Stimulated activated CD4-positive, alpha-beta T cell treated with anti-CD3 and anti-CD28 coated beads, Interleukin-1b, Interleukin-23, amount 100 ng/mL, for 24 hours (primary cell): ENCODE measurements at places on chromosomes 6 and 20.

DNA sequence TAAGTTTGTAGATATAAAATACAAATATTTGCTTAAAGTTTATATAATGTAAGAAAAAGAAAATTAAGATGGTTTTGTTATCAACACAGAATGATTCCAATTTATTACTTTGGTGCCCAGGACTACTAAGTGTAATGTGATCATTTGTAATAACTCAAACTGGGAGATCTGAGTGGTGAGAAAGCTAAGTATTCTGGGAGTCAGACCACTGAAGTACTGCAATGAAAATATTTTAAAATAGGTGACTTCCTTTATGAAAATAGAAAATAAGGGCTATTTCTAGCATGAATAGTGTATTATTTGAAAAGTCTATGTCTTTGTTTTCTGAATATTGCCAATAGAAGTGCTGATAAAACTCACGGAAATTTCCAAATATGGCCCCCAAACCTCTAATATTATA, 305.6 kb upstream of the MAN1A1 start:
- no peak for DNase-seq

GRCh38 chr6:151008425-151008824, 142.9 kb downstream of the MTHFD1L start:
- no peak for DNase-seq

DNA sequence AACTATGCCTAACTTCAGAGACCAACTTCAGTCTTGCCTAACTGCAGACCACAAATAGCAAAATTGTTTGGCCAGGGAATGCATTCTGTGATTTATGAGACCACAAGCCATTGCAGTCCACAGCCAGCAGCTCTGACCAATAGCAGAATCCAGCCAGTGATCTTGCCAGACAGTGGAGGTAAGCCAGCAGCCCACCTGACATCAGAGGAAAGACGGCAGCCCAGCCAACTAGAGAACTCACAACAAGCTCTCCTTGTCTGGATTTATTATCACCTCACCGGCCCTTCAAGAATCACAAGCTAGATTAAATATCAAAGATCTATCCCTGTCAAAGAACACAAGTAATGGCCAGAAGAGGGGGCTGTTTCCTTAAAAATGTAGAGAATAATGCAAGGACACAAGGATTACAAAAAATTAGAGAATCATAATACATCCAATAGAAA, 66.5 kb upstream of the SLC35F1 start:
- DNase-seq: no peak

DNA sequence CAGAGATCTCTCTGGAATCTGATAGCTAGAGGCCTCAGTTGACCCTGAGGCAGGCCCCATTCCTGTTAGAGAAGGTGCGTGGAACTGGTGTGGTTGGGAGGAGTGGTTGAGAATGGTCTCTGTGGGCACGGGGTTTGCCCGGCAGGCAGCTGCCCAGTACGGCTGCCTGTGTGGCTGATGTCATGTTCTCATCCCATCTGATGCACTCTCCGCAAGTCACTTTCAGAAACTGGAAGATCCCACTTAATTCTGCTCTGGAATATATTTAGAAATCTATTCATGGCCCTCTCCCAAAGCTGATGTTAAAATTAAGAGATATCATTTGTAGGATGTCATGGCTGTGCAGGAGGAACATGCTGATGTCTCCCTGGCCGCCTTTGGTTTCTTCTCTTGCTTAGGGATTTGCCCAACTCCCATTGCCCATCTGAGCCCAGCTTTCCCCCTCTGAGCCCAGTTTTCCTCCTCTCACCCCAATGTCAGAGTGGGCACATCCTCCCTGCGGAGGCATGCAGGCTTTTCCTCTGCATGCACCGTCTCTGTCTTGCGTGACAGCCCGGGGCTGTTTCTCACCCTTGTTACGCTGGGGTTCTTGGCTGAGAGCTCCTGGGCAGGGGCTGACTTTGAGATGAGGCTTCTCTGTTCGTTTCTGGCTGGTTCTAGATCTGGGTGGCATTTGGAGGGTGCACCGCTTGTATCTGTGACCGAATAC, 21.0 kb downstream of the PHACTR3 start:
- no peak for DNase-seq

DNA sequence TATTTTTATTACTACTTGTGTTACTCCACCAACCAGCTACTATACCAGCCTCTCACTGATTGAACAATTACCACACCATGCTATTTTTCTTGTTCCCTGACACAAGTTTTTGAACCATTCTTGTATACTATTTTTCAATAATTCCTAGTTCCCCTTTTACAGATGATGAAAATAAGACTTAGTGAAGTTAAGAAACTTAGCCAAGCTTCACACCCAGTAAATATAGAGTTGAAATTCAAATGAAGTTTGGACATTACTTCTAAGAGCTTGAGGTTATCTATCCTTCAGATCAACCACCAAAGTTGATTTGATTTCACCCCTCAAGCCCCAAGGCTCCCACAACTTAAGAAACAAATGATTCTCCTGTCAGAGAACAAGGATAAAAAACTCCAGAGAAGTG, 13.1 kb upstream of the BCAS1 start:
- no peak for DNase-seq

GRCh38 chr6:28742668-28743270, 181.0 kb downstream of the TRIM27 start:
- peak; percentile 29 for DNase-seq

DNA sequence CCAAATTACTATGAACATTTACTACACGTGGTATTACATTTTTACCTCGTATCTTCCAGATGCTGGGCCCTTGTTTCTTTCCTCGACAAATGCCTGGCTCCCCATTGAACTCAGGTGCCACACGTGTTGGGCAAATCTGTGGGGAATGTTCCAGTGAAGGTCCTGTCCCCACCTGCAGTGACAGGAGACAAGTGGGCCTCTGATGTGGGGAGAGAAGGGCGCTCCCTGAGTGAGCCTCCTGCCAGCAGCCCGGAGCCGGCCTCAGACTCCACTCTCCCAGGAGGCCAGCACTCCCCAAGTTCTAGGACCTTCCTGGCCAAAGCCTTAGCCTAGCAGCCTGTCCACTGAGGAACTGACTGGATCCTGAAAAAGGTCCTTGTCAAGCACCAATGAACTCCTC, 21.7 kb upstream of the SCML4 start:
- DNase-seq: no peak

GRCh38 chr6:123655521-123656306, 19.0 kb upstream of the TRDN start:
- no peak for DNase-seq

GRCh38 chr20:47591231-47591630, 89.5 kb downstream of the NCOA3 start:
- DNase-seq: no peak

DNA sequence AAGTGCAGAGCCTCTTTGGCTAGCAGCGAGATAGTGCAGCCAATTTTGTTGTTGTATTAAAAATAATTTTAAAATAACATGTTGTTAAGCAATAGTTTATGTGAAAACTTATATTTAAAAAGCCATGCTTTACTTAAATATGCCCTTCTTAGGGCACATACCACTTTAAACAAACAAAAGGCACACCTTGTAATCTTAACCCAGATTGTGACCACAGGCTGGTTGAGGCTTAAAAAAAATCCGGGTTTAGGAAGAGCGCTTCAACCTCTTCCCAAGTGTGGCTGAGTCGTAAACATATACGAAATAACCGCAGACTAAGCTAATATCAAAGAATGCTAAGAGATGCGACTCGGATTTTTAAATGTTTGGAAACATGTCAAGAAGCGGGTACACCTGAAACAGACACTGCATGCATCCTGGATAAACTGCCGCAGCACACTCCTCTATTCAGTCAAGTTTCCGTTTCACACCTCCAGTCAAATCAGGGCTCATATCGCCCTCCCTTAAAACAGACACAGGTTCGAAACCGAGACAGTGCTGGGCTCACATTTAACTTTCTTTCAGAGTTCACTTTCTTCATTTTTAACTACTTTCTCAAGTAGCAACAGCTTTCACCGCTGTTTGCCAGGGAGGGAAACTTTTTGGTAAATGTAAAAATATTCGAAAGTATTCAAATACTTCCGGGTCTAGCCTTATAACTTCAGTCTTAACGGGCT, 1.5 kb downstream of the DEK start:
- no peak for DNase-seq

GRCh38 chr6:48048451-48049146, 62.4 kb downstream of the PTCHD4 start:
- no peak for DNase-seq

- DNase-seq: no peak
Measured at GRCh38 chr6:139757784-139758183, 383.3 kb upstream of the CITED2 start.

DNA sequence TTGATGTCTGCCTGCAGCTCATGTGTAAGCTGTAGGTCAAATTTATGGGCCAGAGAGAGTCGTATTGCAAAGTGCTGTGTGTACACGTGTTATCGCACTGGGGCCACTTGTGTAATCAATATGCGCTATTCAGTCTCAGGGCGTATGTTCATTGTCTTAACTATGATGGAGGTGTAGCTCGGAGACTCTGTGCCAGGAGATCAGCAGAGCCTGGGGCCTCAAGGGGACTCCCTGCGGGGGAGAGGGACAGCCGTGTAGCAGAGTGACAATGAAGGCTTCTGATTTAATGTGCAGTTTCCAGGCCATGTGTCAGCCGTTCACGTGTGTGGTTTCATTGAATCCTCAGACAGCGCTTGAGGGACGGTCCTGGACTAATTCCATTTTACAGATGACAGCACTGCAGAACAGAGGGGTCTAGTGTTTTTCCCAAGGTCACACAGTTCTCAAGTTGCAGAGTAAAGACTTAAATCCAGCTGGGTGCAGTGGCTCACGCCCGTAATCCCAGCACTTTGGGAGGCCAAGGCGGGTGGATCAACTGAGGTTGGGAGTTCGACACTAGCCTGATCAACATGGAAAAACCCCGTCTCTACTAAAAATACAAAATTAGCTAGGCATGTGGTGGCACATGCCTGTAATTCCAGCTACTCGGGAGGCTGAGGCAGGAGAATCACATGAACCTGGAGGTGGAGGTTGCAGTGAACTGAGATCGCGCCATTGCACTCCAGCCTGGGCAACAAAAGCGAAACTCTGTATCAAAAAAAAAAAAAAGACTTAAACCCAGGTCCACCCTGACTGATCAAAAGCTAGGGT, 242.5 kb downstream of the PREX1 start:
- no peak for DNase-seq

DNA sequence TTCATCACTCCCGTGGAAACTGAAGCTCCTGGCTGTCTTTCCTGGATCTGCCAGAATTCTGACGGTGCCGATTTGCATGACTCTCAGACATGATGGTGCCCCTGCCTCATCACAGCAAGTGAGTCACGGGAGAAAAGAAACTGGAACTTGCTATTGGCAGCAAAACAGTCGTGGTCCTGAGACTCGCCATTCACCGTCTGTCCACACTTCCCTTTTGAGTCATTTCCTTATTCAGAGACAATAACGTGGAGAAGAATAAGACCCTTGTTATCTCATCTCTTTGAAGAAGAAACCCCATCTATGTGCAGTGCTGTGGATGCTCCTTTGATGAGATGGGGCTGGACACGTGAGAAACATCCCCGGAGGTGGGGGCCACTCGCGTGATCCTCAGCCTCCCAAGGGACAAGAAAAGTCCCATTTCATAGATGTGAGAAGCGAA, 4.2 kb downstream of the GPR31 start:
- DNase-seq: no peak

- no peak for DNase-seq
Measured at GRCh38 chr20:34316196-34316814, 13.2 kb upstream of the AHCY start.

- no peak for DNase-seq
Measured at GRCh38 chr20:7496394-7496991, 443.8 kb downstream of the HAO1 start.

- no peak for DNase-seq
Measured at GRCh38 chr6:140806431-140806830, 1326.3 kb upstream of the GJE1 start.

GRCh38 chr6:167778497-167779128, 48.1 kb upstream of the AFDN start:
- no peak for DNase-seq

GRCh38 chr6:157225575-157225995, 97.7 kb downstream of the TMEM242 start:
- no peak for DNase-seq

DNA sequence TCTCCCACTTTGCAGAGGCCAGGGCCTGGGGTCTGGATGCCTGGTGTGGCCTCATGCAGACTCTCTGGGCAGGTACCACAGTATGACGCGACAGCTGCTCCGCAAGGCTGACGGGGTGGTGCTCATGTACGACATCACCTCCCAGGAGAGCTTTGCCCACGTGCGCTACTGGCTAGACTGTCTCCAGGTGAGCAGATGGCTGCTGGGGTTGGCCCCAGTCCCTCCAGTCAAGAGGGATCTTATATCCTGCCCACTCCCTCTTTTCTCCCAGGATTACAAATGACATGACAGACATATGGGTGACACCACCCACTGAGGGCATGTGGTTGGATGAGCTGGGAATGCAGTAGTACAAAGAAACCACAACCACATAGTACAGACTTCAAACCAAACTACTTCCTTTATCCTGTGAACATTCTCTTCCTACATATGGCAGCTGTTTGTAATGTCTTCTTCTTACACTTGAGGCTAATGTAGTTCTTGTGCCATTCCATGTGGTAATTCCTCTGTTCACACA, 29.9 kb downstream of the RAB44 start:
- DNase-seq: no peak
